Left kidney (tissue), 8 donors: ENCODE measurements at places on chromosomes 6 and 20. TPM values are rescaled to one million over a fixed set of nuclear protein-coding genes. Genes with fewer than 3 reads are reported as not detected.

GRCh38 chr20:37007898-37008649 lies 56.6 kb upstream of the SAMHD1 start:
- no peak for DNase-seq

DNA sequence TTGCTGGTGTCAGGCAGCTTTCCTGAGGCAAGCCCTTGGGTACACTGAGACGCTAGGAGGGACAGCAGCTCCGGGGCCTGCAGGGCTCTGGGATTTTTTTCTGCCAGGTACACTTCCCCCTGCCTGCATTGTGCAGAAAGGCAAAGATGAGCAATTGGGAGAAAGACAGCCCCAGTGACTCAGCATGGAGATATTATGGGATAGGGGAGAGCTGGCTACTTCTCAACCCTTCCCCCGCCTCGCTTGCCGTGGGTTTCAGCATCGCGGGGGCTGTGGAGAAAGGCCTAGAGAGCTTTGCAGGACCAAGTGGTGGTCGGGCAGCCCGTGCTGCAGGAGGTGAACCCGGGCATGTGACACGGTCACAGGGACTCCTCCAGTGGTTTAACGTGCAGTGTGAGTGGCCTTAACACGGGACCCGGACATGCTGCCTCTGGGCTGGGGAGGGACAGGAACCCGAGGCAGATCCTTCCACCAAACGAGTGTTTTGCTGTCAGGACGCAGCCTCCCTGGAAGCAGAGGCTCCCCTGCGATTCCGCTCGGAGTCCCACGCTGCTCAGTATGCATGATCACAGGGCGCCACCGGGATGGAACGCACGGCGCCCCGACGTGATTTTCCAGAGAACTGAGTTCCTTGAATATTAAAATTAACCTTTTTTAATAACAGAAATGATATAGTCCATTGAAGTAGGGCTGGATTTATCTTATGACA lies 139.9 kb downstream of the CDH4 start:
- DNase-seq = no peak

- no peak for DNase-seq
Observed at GRCh38 chr6:89807581-89807980, 12.0 kb downstream of the MDN1 start.

- DNase-seq = no peak
Observed at GRCh38 chr20:35007413-35007812, 51.7 kb downstream of the MYH7B start.

GRCh38 chr6:56526860-56527544 lies 115.7 kb downstream of the DST start:
- no peak for DNase-seq

- DNase-seq = no peak
Observed at GRCh38 chr6:147054871-147055270, 149.3 kb upstream of the STXBP5 start.

DNA sequence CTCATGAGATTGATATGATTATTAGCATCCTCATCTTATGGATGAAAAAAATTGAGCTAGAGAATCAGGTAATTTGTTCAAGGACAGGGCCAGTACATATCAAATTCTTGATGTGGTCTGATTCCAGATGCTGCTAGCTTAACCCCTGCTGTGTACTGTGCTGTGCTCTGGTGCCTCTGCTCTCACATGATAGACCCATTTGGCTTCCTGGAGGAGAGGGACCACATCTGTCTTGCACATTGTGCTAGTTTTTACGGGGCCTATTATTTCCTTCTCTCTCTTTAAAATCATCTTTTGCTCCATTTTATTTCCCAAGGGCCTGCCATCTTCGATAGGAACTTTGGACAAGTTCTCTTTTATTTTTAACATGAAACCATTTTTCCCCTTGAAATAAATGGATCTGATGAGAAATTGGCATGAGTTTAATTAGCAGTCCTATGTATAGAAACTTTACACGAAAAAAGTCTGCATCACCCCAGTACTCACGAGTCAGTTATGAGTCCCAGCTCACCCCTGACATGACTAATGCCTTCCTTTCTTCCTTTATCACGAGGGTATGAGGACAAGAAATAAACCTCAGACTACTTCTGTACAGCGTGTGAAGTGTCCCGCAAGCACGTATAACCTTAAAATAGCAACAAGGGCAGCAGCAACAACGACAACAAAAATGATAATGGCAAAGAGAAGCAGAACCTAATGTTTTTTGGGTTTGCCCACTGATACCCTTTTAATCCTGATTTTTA lies 26.5 kb downstream of the CD109 start:
- no peak for DNase-seq

- no peak for DNase-seq
Observed at GRCh38 chr6:105790635-105791034, 295.5 kb upstream of the PRDM1 start.

GRCh38 chr6:75081047-75081446 lies 124.8 kb downstream of the COL12A1 start:
- DNase-seq = no peak

DNA sequence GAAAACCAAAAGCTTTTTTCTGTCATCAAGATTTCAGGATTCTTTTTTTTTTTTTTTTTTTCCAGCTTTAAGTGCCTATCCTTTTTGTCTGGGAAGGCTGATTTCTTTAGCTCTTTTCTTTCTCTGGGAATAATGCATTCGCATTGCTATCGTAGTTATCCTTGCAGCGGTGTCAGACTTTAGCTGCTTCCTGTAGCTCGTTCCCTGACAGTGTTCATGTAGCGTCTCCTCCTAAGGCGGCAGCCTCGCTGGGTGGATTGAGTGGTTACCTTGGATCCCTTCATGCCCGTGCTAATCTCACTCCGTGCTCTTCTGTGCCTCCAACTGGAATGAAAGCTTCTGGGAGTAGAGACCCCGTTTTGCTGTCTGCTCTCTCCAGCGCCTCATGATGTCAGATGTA lies 43.1 kb downstream of the UST start:
- no peak for DNase-seq

DNA sequence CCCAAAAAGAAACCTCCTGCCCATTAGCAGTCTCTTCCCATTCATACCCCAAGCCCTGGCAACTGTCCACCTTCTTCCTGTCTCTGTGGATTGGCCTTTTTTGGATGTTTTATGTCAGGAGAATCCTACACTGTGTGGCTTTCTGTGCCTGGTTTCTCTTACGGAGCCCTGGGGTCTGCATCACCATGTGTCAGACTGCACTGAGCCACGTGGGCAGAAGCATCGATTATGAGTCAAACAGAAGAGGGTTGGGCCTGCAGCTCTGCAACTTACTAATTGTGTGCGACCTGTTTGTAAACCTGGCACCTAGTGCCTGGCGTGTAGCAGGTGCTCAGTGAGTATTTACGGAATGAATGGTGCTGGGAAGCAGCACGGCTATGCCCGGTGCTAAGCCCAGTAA lies 62.6 kb downstream of the IGF2R start:
- no peak for DNase-seq

GRCh38 chr6:34474754-34475153 lies 8.9 kb downstream of the PACSIN1 start:
- DNase-seq = no peak

DNA sequence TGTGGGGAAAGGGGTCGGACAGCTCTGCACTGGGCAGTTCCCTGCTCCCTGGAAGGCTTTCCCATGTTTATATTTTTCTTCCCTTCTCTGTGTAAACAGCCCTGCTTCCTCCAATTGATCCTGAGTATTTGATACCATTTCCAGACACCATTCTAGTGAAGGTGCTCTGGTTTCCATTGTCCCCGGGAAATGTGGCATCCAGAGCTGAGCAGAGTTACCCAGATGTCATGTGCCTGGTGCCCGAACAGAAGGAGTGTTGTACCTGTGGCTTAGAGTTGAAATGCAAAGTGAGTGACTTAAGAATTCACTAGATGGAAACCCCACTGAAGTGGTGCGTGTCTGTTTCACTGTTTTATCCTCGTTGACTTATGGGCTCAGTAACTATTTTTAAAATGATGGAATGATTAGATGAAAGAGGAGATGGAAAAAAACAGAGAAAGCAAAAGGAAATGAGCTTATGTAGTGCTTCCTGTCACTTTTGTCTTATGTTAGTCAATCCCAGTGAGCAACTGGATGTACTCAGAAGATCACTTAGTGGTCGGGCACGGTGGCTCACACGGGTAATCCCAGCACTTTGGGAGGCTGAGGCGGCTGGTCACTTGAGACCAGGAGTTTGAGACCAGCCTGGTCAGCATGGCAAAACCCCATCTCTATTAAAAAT lies 83.8 kb downstream of the SASH1 start:
- no peak for DNase-seq

- DNase-seq = peak; percentile 1
Observed at GRCh38 chr6:50655848-50656453, 57.4 kb upstream of the TFAP2D start.

DNA sequence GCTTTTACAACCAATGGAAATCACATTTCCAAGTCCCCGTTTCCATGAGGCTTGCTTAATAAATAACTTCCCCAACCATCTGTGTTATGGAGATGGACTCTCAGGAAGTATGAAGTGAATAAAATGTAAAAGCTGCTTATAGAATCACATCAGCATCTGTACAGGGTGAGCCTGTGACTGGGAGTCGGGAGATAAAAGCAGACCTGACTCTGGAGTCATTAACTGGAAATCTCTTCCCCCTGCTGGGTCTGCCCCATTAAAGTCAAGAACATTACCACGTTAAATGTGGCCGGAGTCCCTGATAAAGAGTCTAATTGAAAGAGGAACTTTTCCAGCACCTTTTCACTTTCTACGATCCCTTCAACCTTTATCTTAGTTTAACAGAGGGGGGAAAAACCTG lies 368.5 kb downstream of the DOK5 start:
- DNase-seq = no peak

- DNase-seq = no peak
Observed at GRCh38 chr6:129790785-129791184, 70.3 kb downstream of the TMEM244 start.

- DNase-seq = peak; percentile 31
Observed at GRCh38 chr6:3457710-3458602, 1.1 kb upstream of the SLC22A23 start.

GRCh38 chr20:1588533-1589460 lies 31.0 kb downstream of the SIRPB1 start:
- no peak for DNase-seq

DNA sequence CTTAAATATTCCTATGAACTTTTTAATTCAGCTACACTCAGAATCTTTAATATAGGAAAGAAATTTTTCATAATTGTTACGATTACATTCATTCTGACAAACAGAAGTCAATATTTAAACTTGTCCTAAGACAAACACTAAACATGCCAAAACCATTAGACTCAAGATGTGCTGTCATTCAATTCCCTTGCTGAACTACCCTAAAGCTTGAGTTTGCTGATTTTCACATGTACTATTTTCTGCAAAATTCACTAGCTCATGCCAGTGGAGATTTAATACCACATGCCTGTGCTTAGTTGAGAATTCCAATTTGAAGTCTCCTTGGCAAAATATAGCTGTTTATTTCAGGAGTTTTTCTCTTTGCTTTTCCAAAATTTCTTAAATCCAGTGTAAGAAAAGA lies 448.0 kb downstream of the COL12A1 start:
- DNase-seq = no peak

DNA sequence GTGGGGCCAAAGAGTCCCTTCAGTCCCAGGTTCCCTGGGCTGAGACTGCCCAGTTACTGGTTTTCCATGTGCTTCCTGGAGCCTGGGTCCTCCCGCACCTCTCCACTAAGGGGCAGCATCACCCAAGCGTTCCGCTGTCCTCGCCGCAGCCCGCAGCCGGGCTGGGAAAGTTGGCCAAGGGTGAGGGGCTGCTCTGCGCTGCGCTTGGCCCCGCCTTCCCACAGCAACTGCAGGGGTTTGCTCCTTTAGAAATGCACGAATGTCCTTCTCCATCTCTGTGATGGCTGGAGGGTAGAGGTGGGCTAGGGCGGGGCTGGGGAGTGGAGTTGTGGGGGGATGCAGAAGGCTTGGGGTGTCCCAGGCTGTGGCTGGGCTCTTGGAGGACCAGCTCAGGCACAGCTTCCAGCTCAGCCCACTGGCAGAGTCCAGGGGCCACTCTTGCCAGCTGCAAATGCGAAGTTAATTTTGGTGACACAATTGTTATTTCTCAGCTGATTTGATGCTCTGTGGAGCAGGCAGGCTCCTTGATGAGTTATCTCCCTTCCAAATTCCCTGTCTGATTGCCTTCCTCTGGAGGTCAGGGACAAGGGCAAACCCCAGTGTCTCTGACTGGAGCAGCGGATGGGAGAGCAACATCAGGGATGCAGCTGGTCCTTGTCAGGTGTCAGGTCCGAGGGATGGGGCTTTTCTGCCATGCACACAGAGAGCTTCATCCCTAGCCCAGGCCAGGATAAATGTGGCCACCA lies 63.2 kb downstream of the NOL4L start:
- DNase-seq = no peak

DNA sequence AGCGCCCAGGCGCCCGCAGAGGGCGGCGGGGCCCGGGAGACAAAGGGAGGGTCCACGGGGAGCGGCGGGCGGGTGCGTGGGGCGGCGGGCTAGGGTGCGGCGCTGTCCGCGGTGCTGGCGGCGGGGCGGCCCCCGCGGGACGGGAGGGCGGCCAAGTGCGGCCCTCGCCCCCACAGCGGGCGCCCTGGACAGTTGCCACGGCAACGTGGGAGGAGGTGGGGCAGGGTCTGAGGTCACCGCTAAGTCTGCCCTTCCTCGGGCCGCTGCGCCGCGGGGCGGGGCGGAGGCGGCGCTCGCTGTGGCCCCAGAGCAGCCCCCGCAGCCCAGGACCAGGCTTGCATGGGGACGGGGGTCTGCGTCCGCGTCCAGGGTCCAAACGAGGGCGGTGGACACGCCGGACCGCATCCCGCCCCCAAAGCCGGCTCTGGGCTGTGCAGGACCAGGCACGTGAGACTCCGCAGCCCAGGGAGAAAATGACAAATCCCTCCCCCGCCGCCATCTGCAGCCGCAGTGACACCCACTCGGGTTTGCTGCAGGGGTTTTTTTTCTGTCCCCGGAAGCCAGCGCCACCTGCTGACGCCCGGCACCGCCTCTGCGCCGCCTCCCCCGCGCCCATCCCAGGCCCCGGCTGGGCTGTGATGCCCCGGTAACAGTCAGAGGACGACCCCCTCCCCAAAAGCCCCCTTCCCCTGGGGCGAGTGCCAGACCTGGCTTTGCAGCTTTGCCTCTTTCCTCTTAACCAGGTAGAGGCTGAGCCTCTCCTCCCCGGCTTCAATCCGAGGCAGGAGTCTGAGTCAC lies 36.8 kb downstream of the YTHDF1 start:
- DNase-seq = no peak

DNA sequence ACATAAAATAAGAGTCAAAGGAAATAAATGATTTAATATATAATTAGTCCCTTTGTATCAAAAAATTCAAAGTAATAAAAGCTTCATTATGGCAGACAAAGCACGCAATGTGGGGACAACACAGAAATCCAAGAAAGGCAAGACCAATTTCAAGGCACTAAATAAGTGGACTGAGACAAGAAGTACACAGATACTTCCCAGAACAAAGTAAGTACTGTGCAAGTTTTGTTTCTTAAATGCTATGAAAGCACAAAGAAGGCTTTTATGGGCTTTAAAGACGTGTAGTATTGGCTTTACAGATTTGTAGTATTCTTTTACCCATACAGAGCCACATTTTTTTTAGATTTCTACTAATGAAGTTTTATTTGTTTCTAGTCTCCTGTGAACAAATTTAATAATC lies 174.6 kb downstream of the TRDN start:
- no peak for DNase-seq

Gene ARFGAP1
- polyA plus RNA-seq = 67.1 TPM

Gene KCNQ5
- 0.23 TPM for polyA plus RNA-seq

Gene LCA5
- polyA plus RNA-seq = 11.0 TPM

Gene REPS1
- 93.4 TPM for polyA plus RNA-seq

Gene DACT2
- 19.3 TPM for polyA plus RNA-seq
